ENCODE measurements at places on chromosomes 13 and 19.

GRCh38 chr19:18483119-18483890 lies 38.6 kb downstream of the ELL start:
- no peak for DNase-seq

- DNase-seq = no peak
These were observed 10.1 kb downstream of the ANO8 start for GRCh38 chr19:17324357-17325114.

DNA sequence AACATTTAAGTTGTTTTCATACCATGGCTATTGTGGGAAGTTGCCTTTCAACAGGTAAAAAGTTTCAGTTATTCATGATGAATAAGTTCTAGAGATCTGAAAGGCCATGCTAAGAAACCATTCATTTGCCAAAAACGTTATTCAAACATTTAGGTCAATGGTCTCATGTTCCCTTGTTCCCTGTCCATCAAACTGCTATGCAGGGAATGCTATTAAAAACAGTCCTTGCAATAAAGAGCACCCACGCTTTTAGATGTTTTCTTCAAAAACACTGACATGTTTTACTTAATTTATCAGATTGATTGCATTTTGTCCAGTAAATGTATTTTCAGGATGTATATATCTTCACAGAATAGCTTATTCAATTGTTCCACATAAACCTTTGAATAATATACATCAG lies 573.2 kb upstream of the PCDH20 start:
- no peak for DNase-seq

- no peak for DNase-seq
These were observed 734 bp upstream of the SERTAD3 start for GRCh38 chr19:40444825-40445312.

DNA sequence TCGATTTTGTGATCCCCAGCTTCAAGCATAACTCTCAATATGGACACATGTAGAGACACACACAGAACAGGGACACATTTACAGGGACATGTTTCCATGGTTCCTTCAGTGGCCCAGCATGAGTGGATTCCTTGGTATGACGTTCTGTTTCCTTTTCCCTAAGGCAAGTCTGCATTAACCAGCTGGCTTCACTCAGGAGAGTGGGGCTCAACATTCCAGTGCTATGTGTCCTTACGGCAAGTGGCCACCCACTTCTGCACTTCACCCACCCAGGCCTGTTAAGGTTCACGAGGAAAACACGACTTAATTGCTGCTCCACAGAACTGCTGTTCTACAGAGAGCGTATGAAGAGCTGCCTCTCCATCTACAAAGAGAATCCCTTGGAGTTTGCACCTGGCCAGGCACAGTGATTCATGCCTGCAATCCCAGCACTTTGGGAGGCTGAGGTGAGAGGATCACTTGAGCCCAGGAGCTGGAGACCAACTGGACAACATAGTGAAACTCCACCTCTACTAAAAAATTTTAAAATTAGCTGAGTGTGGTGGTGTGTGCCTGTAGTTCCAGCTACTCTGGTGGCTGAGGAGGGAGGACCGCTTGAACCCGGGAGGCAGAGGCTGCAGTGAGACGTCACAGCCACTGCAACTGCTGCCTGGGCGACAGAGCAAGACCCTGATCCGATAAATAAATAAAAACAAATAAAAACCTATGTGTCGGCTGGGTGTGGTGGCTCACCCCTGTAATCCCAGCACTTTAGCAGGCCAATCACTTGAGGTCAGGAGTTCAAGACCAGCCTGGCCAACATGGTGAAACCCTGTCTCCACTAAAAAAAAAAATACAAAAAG lies 32.5 kb downstream of the BRD4 start:
- no peak for DNase-seq

DNA sequence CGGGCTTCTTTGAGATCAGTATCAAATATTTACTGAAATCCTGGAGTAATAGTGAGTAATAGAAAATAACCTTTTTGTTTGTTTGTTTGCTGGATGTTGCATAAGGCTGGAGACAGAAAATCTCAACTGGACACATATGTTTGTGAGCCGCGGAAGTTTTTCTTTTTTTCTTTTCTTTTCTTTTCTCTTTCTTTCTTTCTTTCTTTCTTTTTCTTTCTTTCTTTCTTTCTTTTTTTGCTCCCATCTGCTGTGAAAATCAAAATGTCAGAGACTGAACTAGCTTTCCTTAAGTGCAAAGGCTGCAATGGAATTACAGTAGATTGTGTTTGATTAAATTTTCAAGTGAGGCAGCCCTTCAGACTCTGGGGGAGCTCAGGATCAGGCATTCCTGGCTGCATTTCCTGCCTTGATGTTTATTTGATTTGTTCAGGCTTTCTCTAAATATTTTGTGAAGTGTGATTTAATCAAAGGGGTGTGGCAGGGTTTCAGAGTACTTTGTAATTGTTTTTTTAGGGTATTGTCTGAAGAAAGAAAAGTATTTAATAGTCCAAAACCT lies 319 bp downstream of the FRY start:
- DNase-seq = no peak

- no peak for DNase-seq
These were observed 598 bp upstream of the GJB6 start for GRCh38 chr13:20232556-20233277.

DNA sequence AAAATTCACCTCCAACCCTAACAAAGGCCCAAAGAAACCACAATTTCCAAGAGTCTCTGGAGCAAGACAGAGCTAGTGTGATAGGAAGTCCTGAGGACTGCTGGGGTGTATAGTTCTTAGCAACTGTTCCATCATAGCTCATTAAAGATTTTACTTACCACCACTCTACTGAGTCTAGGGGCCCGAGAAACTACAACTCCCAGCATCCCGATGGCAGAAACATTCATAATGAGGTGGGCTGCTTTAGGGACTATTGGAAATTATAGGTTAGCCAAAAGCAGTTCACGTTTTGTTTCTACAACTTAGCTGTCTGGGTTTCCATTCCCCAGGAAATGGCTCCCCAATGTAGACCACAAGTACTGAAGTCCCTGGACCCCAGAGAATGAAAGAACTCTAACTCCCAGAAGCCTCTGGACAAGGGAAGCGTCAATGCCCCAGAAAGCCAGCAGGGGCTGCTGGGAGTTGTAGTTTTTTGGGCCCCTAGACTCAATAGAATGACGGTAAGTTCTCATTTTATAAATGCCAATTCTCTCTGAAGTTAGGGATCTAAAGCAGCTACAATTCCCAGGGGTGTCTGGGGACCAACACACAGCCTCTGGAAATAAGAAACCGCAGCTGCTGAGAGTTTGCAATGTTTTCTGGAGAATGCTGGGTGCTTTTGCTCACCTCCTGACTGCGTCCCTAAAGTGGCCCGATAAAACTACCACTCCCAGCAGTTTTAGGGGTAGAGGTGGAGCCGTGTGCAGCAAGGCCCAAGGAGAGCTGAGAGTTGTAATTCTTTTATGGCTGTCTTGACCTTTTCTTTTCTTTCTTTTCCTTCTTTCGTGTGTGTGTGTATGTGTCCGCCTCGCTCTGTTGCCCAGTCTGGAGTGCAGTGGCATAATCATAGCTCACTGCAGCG lies 11.1 kb downstream of the FTL start:
- no peak for DNase-seq

DNA sequence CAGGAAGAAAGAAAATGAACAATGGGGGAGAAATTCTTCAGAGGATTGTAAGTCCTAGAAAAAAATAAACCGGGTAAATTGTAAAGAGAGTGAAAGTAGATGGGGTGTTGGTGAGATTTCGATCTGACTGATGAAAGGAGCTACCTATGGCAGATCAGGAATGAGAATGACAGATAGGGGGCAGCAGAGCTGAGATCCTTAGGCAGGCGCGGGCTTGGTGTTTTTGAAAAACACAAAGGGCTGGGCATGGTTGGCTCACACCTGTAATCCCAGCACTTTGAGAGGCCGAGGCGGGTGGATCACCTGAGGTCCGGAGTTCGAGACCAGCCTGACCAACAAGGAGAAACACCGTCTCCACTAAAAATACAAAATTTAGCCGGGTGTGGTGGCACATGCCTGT lies 1468.6 kb upstream of the SLC10A2 start:
- DNase-seq = no peak

DNA sequence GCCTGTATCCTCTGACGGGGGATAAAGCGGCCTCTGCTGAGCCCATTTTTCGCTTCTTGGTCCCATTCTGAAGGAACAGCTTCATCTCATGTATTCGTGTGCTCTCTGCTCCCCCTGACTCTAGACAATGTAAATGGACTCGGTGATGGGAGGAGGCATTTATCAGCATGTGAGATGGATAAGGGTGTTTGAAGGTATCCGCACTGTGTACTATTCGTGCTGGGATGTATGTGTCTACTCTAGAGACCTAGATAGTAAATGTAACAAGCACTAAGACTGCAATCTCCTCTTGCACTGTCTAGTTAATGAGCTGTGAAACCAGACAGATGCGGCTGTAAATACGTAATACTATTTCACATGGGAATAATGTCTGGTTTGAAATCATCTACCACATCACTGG lies 134.6 kb upstream of the ARGLU1 start:
- no peak for DNase-seq

DNA sequence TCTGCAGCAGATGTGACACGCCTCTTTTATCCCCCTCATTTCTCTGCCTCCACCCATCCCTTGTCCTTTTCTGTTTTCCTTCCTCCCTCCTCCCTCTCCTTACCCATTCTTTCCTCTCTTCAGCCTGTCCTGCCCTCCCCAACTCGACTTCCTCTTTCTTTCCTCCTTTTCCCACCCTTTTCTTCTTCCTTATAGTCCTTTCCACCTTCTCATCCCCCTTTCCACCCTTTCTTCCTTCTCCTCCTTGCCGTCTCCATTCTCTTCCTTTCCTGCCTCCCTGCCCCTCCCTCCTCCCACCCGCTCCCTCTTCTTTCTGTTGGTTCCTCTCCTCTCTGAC lies 688 bp upstream of the ZNF71 start:
- no peak for DNase-seq

GRCh38 chr13:106522112-106522705 lies 13.3 kb downstream of the EFNB2 start:
- no peak for DNase-seq

- no peak for DNase-seq
These were observed 1.5 kb downstream of the FUT1 start for GRCh38 chr19:48750771-48751504.

Measured in stromal cell of bone marrow (primary cell).